ENCODE measurements at places on chromosomes 11 and 22. TPM values are rescaled to one million over a fixed set of nuclear protein-coding genes. Genes with fewer than 3 reads are reported as not detected.

Gene CASP1
- 5.4 TPM for total RNA-seq

Gene DCDC1
- total RNA-seq = 2.6 TPM

Gene TSG101
- total RNA-seq = 16.8 TPM

Gene OR4D5
- not detected for total RNA-seq

Gene P4HA3
- 0.23 TPM for total RNA-seq

Gene ELFN2
- 0.23 TPM for total RNA-seq

Gene FAM180B
- not detected for total RNA-seq

Gene NFRKB
- total RNA-seq = 10.7 TPM

Gene OR5B21
- not detected for total RNA-seq

Gene RTCB
- total RNA-seq = 44.5 TPM

Gene SAA1
- total RNA-seq = 34,062 TPM

Gene ARAP1
- total RNA-seq = 37.5 TPM

Gene HTR3B
- total RNA-seq = not detected

Gene TEX54
- not detected for total RNA-seq

Gene SBF2
- 16.7 TPM for total RNA-seq

Gene ACTN3
- total RNA-seq = not detected

Gene PHF21A
- total RNA-seq = 8.2 TPM

Gene LYVE1
- total RNA-seq = 25.6 TPM

Gene VSIG2
- 1.3 TPM for total RNA-seq

Gene MB
- total RNA-seq = 0.48 TPM

Gene GGTLC2
- total RNA-seq = not detected

Gene E2F8
- total RNA-seq = 0.08 TPM

Gene CD3E
- total RNA-seq = 1.5 TPM

Gene OR6A2
- total RNA-seq = not detected

Gene APOC3
- total RNA-seq = 11,492 TPM

Measured in left lobe of liver (tissue), 2 donors.